ENCODE measurements at places on chromosomes 7 and 10.
A peak's percentile ranks its signal among the peaks of the same experiment; 100 is the strongest.

DNA sequence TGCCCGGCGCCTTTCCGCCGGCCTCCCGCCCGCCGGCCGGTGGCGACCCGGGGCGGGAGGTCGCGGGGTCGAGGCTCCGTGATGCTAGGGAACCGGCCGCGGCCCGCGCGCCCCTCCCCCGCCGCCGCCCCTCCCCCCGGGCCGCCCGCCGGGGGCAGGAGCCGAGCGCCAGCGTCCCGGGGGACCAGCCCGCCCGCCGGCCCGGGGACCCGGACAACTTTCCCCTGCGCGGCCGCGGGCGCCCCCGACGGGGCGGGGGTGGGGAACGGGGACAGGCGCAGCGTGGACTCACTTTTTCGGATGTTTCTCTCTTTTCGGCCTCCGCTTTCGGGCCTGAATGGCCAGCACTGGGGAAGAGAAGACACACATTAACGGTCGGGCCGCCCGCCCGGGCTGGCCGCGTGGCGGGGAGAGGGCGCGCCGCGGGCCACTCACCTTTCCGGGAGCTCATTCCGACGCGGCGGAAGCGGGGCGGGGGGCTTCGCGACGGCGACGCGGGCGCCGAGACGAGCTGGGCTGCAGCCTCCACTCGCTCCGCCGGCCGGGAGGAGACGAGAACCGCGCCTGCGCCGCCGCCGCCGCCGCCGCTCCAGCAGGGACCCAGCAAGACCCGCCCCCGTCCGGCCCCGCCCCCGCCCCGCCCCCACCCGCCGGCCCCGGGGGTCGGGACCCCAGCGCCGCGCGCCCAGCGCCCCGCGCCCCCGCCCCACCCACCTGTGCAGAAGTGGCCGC lies at the start of gene SRPK2:
SRPK2 (minus strand) TSS at position 566 of the 732 bp plus-strand sequence.
- DNase-seq: peak; percentile 27

GRCh38 chr10:3043512-3044368 lies 23.6 kb upstream of the PFKP start:
- DNase-seq: peak; percentile 49

GRCh38 chr7:109246330-109247077 lies 676.8 kb downstream of the DNAJB9 start:
- DNase-seq: no peak

GRCh38 chr7:28626624-28627262 lies 214.4 kb downstream of the CREB5 start:
- no peak for DNase-seq

- peak; percentile 62 for DNase-seq
Measured at GRCh38 chr10:3538656-3539531, 246.1 kb downstream of the KLF6 start.

DNA sequence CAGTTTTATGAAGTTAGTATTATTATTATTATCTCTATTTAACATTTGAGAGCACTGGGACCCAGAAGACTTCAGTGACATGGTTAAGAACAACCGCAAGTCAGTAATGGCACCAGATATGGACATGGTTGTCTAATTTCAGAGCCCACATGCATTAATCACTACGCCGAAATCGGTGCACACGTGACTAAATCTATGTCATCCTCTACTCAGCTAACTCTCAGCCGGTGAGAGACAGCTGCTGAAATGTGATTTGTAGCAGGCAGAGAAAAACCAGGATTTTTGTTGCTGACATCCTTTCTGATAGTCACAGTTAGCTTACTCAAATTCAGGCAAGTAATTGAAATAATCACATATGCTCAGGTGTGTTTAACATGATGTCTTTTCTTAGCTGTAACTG lies 127.7 kb downstream of the SPAG6 start:
- no peak for DNase-seq

- no peak for DNase-seq
Measured at GRCh38 chr10:132537684-132538001, at the start of gene INPP5A. Gene INPP5A (plus strand): TSS chr10:132537787. CDS start chr10:132538097, 310 bp downstream.

DNA sequence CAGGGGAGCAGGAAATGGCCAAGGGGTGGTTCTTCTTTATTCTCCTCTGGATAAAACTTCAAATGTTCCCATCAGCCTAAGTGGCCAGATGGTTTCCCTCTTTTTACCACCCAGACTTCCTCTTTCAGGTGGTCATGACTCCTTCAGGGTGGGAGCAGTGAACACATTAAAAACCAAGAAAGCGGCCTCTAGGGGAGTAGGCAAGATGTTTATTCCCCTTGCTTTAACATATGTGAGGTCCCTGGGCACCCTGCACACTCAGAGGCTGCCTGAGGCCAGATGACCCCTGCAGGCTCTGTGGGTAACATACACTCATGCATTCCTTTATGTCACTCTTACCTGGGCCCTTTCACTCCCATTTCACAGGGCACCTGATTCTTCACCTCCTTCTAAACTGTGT lies 357.4 kb downstream of the ABCA13 start:
- DNase-seq: no peak

- no peak for DNase-seq
Measured at GRCh38 chr10:91756286-91756685, 41.9 kb upstream of the TNKS2 start.

GRCh38 chr7:121084748-121085336 lies 96.3 kb downstream of the CPED1 start:
- DNase-seq: no peak

DNA sequence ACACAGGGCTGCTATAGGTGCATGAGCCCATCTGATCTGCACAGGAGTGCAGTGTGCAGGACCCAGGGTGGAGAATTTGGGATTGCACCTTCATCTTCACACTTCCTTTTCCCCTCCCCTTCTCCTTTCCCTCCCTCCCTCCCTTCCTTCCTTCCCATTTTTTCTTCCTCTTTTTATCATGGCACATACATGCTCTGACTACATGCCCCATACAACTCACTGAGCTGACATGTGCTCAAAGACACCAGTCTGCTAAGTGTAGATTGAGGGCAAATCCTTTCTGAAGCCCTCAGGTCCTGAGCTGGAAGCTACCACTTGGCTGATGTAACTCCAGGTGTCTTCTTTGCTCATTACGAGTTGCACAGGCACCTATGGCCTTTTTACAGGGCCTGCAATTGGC lies 365.3 kb upstream of the ZNF32 start:
- no peak for DNase-seq

GRCh38 chr7:46071076-46071475 lies 150.0 kb upstream of the IGFBP3 start:
- DNase-seq: no peak

- DNase-seq: no peak
Measured at GRCh38 chr10:73645251-73645650, 4.0 kb upstream of the MYOZ1 start.

DNA sequence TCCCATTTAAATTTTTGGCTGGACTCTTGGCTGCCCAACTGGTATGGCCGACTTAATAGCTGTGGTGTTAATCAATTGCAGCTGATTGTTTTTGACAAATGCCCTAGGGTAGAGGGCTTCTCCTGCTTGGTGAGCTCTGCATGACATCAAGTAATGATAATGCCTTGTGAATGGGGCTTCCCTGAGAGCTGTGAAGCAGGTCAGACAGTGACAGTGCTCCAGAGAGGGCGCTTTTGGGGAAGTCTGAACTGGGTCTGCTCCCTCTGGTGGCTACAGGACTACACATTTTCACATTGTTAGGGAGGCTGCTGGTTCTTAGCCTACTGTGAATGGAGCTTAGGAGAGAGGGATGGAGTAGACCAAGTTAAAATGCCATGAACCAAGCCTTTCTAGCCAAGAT lies 98.8 kb downstream of the SDK1 start:
- no peak for DNase-seq

- no peak for DNase-seq
Measured at GRCh38 chr7:26593896-26594295, 270.5 kb downstream of the SKAP2 start.

GRCh38 chr10:94016727-94017714 lies 23.3 kb downstream of the PLCE1 start:
- no peak for DNase-seq

DNA sequence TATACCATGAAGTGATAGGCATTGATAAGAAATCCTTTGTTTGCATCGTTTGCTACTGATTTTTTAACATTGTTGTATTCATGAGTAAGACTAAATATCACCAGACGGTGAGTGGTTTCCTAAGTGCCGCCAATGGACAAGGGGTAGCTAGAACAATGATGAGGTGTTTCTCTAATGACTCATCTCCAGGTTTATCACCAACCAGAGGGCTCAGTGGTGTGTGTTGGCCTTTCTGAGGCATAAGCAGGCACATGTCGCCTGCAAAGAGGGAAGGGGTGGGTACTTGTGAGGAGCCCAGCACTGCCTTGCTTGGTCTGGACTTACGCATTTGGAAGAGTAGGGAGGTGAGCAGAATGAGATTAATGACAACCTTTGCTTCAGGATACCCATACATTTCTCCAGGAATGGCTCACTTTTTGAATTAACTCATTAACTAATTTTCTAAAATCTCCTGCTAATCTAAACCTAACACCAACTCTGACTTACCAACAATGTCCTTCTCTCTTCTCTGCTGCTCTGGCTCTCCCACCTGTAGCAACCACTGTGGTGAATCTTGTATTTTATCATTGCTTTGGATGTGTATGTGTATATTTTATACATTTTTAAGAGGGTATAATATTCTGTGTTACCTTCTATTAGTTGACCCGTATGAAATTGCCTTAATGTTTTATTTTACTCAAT lies 722.6 kb downstream of the GRID1 start:
- no peak for DNase-seq

- no peak for DNase-seq
Measured at GRCh38 chr7:33849971-33850559, 55.3 kb upstream of the BMPER start.

GRCh38 chr10:33947544-33947943 lies 613.1 kb upstream of the NRP1 start:
- DNase-seq: no peak

GRCh38 chr7:30164567-30164966 lies 29.8 kb downstream of the MTURN start:
- no peak for DNase-seq

DNA sequence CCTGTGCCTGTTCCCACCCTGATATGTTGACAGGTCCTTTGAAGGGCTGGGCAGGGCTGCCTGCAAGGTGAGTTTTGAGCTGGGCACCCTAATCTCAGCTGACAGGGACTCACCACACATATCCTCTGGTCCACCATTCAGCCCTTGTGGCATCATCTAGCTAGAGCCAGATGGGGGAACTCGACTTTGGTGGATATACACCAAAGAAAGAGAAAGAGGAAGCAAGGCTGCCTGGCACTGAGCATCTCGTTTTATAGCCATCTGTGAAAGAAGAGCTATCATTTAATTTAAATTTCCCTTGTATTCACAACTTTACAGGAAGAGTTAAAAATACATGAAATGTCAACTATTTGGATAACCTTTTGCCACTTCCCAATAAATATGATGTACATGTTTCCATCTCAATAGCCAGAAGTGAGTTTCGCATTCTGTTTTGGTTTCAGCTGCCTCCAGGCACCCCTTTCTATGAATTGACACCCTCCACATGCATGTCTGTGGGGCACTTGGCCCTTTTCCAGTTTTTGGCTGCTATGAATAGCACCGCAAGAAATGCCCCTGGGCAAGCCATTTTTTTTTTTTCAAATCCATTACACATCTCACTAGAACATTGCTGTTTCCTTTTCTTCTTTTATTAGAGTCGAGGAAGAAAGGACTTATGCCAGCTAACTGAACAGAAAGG lies 22.9 kb upstream of the GRB10 start:
- no peak for DNase-seq

DNA sequence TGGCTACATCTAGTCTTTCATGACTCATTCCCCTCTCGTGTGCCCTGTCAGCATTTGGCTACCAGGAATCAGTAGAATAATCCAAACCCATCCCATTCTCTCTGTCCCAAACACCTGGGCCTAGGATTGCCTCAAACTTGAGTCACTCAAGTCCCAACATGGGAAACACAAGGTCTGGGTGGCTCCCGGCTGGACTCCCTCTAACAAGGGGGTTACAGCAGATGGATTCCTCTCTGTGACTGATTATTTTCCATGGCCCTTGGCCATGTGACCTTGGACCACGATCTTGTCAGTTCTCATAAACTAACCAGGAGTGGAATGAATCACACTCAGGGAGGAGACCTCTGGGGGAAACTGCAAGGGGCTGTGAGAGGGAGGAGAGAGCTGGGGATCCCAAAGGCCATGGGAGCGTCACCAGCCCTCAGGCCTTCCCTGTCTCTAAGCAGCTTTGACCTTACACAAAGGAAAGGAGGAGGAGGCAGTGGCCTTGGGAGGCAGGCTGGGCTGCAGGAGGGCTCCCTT lies 533.1 kb downstream of the KCNMA1 start:
- no peak for DNase-seq

DNA sequence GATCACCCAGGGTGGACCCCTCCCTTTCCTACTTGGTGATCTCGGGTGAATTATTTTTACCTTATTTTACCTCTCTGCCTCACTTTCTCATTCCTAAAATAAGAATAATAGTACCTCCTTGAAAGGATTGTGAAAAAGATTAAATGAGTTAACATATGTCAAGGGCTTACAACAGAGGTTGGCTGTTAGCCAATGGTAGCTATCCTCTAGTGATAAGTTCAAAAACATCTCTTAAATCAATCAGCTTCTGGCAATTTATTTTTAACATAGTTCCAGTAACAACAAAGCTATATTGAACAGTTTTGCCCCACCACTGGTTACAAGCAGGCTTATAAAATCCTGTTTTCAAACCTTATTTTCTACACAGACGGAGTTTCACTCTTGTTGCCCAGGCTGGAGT lies 45.4 kb downstream of the TMEM168 start:
- DNase-seq: no peak

DNA sequence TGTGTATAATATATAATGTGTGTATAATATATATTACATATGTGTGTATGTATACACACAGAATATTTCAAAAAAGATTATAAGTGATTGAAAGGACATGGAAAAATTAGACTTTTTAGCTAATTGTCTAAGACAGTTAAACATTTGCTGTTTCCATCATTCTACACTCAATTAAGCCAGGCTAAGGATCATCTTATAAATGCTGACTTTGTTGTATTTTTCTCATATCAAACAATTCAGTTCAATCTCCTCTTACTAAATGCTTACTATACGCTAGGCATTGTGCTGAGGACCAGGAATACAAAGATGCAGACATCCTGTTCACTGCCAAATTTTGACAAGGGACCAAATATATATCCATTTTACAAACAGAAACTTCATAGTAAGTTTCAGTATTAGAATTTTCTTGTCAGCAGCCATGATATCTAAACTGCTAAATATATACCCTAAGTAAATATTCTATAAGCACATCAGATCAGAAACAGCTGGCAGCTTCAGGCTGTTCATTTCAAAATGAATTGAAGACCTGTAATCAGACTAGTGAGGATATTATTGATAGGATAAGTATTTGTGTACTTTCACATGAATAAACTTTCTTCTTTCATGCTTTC lies 10.3 kb upstream of the LRRN3 start:
- no peak for DNase-seq

- DNase-seq: peak; percentile 43
Measured at GRCh38 chr7:151537818-151538561, 18.3 kb upstream of the RHEB start.

DNA sequence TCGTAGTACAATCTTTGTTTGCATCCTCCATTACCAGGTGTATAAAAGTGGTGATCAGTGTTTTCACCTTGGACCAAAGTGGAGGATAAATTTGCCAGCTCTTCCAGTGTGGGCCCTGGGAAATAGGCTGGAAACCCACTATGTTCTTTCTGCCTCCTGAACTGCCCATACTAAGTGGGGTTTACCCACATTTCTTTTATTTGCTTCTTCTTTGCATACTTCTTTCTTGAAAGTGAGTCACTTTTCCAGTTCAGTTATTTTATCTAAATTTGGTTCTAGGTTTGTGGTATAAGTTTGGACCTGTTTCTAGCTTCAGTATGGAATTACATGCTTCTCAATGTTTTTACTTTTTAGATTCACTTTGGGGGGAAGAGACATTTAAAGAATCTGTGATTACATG lies 126.2 kb upstream of the ACBD5 start:
- DNase-seq: no peak
